ENCODE measurements at places on chromosomes 12 and 14.

GRCh38 chr12:114314403-114314802 lies 91.5 kb downstream of the TBX5 start:
- no peak for DNase-seq

DNA sequence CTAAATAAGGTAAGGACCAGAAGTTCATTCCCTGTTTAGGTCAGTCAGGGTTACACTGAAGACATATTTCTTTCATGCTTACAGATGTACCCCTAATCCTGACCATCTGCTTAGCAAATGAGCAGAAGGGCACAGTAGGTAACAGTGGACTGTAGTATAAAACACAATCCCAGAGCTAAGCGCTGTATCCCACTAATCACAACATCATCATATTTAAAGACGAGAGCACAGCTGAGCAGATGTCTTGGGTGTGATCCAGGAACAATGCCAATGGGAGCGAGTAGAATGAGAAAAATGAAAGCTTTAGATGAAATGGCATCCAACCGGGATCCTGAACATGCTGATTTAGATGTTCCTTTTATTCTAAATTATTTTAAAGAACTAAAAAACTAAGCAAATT lies 213.4 kb downstream of the CCER1 start:
- no peak for DNase-seq

- no peak for DNase-seq
Measured at GRCh38 chr14:54709444-54709843, 142.5 kb downstream of the SAMD4A start.

DNA sequence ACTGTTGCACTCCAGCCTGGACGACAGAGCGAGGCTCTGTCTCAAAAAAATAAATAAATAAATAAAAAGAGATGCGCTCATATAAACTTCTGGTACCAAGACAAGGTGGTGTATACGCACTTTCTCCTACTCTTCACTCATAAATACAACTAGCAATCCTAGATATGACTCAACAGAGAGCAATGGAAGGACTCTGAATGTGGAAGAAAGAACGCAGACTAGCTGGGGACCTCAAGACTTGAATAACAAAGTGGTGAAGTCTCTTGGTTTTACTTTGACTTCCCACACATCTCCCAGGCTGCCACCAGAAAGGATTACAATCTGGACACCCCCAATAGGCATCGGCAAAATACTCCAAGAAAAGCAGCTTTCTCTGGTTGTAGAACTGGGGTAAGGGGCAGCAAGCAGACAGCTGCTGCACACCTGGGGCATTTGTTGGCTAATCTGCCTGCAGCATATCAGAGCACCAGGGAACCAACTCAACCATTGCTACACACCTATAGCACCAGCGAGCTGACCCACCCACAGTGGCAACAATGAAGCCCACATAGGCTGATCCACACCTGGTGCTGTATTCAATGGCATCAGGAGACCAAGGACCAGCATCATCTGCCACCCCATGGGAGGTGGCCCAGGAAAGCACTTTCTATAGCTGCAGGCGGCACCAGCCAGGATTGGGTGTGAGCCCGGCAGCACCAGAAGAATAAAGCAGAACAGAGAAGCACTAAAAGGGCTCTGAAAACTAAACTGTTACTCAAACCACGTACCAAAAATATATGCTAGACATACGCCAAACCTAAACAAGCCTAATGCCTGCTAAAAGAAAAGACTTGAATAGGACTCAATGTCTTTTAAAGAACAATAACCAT lies 1231.7 kb upstream of the TMEM132C start:
- no peak for DNase-seq

DNA sequence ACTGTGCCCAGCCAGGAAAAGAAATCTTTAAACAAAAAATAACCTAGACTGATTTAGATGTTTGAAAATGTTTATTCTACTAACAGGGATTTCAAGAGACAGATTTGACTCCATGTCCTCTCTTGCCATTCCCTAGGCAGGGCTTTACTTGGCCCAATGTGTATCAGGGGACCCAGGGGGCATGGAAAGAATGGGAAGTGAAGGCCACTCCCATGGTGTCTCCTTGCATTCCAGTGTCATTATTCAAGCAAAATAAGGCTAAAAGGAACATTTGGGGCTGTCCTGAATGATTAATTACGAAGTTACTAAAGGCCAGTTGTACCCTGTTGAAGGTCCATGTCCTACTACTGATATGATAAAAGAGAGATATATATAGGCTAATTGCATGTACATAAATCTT lies 151.9 kb upstream of the ATF7IP start:
- no peak for DNase-seq

- DNase-seq, result peak; percentile 60
Measured at GRCh38 chr12:78095623-78096022, 264.9 kb downstream of the NAV3 start.

Measured in HT1080 (cell line).